ENCODE measurements at places on chromosomes 2 and 18. TPM values are rescaled to one million over a fixed set of nuclear protein-coding genes. Genes with fewer than 3 reads are reported as not detected.
A peak's percentile ranks its signal among the peaks of the same experiment; 100 is the strongest.

- no peak for DNase-seq
These were observed 63.5 kb downstream of the EMILIN2 start for GRCh38 chr18:2910261-2910660.

Gene PROKR1
- 0.08 TPM for total RNA-seq

Gene AQP12B
- not detected for total RNA-seq

- no peak for DNase-seq
These were observed 161.0 kb upstream of the ZFP36L2 start for GRCh38 chr2:43387092-43388062.

DNA sequence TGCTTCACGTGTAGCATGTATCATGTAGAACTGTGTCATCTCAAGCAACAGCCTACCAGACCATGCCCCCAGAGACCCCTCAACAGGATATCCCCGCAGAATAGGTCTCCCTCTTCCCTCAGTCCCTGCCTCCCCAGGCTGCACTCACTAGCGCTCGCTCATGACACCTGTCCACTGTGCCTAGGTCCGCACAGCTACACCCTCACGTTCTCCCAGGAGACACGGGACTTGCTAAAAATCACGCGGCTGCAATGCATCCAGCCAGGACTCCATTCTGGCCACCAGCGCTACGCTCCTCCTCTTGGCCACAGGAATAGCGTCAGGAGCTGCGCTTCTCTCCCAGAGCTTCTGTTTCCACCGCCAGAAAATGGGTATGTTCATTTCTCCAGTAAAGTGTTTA, 2.5 kb downstream of the PXDN start:
- peak; percentile 70 for DNase-seq

DNA sequence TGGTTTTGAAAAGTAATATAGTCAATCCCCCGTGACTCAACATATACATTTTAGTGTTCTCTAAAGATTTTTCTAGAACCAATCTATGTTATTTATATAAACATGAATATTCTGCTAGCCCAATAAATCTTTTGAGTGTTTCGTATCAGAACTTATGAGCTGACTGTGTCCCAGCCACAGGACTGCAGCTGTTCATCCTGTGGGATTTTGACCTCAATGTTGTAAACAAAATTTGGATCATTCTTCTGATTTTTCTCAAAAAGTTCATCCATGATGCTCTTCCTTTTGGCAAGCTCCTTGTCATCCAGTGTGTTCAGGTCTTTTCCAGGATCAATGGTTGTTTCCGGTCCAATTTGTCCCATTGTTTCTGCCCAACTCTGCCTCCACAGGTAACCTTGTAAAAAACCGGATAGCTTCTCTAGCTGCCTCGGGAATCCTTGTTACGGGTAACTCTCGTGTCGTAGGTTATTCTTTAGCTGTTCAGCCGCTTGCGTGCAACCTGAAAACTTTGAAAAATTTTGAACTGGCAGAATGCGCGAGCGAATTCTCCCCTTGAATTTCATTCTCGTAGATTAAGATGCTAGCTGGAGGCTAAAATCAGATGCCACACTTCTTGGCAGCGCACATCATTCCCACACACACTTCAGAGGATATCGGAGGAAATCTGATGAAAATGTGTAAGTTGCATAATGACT, 195.2 kb downstream of the SH3BP4 start:
- no peak for DNase-seq

Gene C1QL2
- total RNA-seq, result not detected
